Skeletal muscle cell (primary cell): ENCODE measurements at places on chromosomes 6 and 20.

DNA sequence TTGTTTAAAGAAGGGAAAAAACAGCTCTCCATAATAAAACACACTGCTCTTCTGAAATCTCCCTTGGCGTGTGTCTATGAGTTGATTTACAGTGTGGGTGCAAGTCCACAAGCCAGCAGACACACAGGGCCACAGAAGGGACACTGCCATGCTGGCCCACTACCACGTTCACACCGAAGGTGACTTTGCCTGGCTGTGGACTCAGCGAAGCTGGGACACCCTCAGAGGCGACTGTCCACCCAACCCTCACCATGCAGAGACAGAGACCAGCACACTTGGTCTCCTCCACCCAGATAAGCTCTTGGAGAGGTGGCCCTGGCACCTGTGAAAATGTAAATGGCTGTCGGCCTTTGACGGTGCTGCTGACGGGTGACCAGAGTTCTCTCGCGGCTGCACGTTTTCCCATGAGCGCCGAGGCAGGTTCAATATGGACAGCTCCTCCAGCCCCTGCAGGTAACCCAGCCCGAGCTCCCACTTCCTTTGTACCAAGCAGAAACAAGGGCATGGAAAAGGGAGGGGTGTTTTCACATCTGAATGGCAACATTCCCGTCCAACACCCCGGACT lies 78.0 kb downstream of the YTHDF1 start:
- no peak for DNase-seq

DNA sequence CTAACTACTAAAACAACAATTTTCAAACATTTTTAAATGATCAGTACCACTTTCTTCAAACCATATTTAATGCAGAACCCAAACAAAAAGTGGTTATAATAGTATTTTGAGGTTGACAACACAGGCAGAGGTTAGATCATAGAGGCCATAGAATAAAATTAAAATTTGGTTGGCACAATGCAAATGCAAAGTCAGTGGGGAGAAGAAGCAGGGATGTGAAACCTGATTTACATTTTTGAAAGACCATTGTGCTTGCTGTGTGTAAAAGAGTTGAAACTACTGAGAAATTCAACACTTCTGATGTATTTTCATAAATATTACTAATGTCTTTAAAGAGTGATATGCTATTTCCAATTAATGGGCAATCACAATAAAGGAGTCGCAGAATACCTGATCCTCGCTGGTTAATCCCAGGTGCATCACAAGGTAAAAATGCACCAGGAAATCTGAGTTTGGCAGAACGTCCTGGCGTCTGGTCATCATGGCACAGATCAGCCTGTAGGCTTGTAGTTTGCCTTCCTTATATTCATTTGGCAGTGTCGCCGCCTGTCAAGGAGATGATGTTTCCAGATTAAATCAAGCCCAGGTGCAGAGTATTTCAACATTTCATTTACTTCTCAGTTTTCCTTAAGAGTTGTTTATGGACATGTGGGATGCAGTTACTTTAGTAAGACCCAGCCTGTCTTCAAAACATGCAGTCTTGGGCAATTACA lies 141.2 kb downstream of the RALGAPA2 start:
- no peak for DNase-seq

DNA sequence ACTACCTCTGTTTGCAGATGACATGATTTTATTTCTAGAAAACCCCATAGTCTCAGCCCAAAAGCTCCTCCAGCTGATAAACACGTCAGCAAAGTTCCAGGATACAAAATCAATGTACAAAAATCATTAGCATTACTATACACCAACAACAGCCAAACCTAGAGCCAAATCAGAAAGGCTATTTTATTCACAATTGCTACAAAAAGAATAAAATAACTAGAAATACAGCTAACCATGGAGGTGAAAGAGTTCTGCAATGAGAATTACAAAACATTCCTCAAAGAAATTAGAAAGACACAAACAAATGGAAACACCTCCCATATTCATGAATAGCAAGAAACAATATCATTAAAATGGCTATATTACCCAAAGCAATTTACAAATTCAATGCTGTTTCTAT lies 65.6 kb upstream of the HTR1E start:
- DNase-seq, result no peak

- DNase-seq, result no peak
Observed at GRCh38 chr6:150176659-150177058, 33.8 kb downstream of the PPP1R14C start.

- DNase-seq, result no peak
Observed at GRCh38 chr6:10725044-10725443, 2.2 kb downstream of the TMEM14C start.
